Lung (tissue), 17 donors: ENCODE measurements at places on chromosomes 5 and 9. TPM values are rescaled to one million over a fixed set of nuclear protein-coding genes. Genes with fewer than 3 reads are reported as not detected.

- no peak for DNase-seq
These were observed 206.5 kb downstream of the GADD45G start for GRCh38 chr9:89811356-89811755.

DNA sequence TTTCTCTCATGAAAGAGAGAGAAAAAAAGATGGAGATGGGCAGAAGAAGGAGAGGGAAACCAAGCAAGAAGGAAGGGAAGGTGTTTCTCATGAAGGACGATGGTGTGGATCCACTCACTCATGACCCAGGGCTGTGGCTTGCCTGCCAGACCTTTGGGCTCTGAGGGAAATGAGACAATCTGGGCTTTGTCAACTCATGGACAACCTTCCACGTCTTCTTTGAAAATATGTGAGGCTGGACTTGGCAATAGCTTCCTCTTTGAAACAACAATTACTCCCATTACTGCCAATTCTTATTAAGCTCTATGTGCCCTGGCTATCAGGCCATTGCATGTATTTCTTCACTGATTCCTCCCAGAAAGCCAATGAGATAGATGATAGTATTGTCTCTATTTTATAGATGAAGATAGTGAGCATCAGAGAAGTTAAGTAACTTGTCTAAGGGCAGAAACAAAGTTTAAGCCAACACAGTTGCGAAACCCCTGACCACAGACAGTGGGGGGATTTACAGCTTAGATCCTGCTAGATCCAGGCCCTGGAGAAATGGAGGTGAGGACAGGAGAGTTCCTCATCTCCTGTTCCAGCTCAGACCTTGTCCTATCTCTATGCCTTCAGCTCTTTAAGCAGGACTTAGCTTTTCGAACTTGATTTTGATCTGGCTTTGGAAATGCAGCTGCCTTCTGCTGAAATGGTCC, 132.4 kb downstream of the GCNT1 start:
- DNase-seq, result no peak

CD72 gene
- 6.6 TPM for total RNA-seq

SNCAIP gene
- total RNA-seq, result 25.7 TPM

DNA sequence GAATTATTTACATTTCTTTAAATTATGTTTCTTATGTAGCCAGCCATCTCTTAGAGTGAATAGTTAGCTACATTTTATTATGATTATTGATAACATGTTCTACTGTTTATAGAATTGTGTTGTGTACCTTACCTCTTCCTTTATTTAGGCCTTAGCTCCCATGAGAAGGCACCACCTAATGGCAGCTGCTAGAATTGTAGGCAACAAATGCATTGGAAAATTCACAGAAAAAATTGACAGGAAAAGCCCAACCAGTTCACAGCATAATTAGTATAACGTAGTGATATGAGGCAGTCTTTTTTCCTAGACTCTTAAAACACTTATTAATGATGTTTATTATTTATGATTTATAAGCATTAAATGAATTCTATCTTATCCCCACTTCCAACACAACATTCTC, 175.8 kb downstream of the WDR70 start:
- DNase-seq, result no peak

PALM2AKAP2 gene
- 15.1 TPM for total RNA-seq

DNA sequence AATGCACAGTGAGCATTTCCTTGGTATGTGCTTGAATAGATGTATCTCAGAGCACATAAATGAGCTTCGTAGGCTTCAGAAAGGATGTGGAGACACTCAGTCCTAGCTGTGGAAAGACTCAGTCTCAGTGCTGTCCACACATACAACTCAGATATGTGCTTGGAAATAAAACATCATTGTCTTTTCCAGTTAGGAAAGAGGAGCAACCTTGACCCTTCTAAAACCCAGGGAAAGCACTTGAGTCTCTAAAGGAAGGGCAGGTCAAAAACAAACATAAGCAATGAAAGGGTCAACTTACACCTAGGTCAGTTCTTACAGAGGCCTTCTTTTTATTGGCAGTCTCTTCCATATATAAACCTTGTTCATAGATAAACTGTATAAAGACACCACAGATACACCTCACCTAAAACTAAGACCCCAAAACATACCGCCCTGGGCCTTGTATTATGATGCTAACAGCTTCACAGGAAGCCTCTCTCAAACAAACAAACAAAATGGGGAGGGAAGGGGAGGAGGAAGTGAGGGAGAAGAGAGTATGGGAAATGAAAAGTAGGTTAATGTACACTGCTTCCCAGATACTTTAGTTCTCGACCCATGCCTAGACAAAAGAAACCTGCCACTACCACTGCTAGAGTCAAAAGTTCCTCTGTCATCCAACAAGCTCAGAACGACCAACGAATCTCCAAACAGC, 114.4 kb downstream of the UBAP2 start:
- no peak for DNase-seq

UBQLN1 gene
- 96.6 TPM for total RNA-seq

- DNase-seq, result no peak
These were observed 1.7 kb downstream of the OLFM1 start for GRCh38 chr9:135088979-135089847.

- peak; percentile 86 for DNase-seq
These were observed 511.2 kb downstream of the SEMA5A start for GRCh38 chr5:9034649-9035048.

GRCh38 chr9:94872083-94872833, 145.8 kb downstream of the AOPEP start:
- no peak for DNase-seq

DNA sequence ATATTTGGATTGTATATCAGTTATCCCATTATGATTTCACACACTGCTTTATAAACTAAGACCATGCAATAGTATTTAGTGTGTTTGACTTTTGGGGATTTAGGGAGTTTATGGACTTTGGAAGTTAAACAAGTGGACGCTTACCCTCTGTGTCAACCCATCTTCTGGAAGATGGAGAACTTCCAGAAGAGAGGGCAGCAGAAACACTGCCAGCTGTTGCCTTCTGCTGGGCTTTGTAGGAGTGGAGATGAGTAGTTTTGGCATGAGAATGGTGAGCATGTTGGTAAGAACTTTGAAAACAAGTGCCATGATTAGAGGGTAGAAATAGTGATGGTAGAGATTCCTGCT, 2.2 kb downstream of the DNAJC25 start:
- no peak for DNase-seq

- no peak for DNase-seq
These were observed 441.9 kb downstream of the PLK2 start for GRCh38 chr5:58018016-58018415.

GRXCR2 gene
- total RNA-seq, result not detected

- DNase-seq, result no peak
These were observed 1.6 kb upstream of the ARAP3 start for GRCh38 chr5:141683596-141684141.

DNA sequence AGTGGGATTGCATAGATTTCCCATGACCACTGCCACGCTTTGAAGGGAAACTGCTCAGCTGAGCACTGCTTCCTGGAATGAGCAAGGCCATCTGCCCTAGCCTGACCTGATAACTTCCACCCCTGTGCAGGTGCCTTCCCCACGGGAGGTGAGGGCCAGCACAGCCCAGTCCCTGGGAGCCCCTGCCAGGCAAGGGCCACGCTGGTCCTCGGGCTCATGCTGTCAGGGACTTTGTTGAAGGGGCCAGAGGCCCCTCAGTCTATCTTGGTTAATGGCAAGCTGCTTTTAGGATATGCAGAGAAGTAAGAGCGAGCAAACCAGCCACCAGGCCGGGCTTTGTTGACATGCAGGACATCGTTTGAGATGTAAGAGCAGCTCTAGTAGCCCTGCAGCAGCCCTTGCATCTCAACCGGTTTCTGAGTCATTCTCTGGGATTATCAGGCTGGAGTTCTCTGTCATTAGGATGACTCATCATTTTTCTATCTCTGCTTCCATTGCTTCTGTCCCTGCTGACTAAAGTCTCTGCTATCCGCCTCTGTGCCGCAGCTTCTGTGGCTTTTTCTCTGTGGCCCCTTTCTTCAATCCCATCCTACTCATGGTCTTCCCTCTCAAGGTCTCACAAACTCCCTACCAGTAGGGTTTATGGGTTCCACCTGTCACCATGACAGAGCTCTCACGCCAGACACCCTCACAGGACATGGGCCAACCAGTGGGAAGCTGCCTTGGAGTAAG, 30.6 kb upstream of the IQGAP2 start:
- no peak for DNase-seq

ACSL6 gene
- total RNA-seq, result 0.43 TPM

DNA sequence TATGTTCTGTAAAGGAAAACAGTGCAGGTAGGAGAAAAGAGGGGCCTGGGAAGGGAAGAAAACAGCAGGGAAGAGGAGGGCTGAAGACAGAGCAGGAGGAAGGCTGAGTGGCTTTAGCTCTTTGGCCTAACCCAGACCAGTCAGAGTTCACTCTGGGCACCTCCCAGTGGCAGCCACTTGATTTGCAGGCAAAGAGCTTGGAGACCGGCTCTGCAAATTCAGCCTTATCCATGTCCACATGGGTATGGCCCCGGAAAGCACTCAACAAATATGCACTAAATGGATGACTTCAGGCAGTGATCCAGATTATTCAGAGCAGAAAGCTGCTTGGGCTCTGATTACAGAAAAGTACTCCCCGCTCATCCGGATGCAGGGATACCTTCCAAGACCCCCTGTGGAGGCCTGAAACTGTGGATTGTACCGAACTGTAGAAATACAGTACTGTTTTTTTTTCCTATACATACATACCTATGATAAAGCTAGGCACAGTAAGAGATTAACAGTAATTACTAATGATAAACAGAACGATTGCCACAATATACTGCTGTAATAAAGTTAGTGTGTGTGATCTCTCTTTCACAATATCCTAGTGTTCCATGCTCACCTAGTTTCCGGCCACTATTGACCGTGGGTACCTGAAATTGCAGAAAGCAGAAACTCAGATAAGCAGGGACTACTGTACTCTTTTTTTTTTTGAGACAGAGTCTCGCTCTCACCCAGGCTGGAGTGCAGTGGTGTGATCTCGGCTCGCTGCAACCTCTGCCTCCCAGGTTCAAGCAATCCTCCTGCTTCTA, 4.6 kb upstream of the RNU6ATAC start:
- no peak for DNase-seq

- no peak for DNase-seq
These were observed 108.1 kb upstream of the NIPBL start for GRCh38 chr5:36768450-36768849.

GRCh38 chr5:79030663-79031484, 38.6 kb downstream of the DMGDH start:
- no peak for DNase-seq

DNA sequence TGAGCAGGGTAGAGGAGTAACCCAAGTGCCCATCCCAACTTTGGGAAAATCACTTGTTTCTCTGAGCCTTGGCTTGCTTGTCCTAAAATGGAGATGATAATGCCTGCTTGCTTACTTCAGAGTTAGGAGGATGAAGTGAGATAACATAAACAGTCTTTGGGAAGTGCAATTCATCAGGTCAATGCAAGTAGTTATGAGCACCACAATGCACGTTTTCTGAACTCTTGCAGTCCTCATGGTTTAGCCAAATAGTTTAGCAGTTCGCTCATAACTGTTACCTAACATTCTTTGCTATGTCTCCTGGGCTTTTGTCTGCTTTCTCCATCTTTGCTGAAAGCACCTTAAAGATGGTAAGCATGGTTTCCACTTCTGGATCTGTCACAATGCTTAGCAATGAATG, 270.0 kb downstream of the ADAMTSL1 start:
- DNase-seq, result peak; percentile 50

AK8 gene
- 5.1 TPM for total RNA-seq

DNA sequence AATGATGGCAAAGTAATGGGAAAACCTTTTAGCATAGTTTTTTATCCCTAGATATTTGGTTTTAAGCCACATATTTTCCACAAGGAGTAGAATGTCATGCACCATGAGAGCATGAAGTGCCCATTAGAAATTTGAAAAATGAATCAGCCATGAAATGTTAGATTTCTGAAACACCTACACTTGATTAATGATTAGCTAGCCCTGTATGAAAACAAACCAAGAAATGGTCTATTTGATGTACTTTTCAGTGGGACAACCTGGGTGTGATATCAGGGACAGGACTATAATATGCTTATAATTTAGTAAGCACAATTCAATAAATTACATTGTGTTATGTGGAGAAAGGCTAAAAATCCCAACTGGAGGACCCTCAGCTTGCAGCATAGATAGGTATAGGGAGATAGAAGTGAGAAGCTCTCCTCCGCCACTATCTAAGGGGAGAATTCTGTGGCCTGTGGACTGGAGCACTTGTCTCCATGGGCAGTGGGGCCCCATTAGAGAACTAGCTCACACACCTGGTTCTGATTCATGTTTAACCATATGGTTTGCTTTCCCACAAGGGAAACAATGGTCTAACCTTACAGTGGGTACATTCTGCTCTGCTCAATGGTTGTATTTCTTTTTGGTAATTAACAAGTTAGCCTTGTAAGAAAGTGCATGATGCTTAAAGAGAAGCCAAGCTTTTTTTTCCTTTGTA, 35.2 kb downstream of the NUP214 start:
- DNase-seq, result no peak

MAMDC2 gene
- 6.5 TPM for total RNA-seq

DNA sequence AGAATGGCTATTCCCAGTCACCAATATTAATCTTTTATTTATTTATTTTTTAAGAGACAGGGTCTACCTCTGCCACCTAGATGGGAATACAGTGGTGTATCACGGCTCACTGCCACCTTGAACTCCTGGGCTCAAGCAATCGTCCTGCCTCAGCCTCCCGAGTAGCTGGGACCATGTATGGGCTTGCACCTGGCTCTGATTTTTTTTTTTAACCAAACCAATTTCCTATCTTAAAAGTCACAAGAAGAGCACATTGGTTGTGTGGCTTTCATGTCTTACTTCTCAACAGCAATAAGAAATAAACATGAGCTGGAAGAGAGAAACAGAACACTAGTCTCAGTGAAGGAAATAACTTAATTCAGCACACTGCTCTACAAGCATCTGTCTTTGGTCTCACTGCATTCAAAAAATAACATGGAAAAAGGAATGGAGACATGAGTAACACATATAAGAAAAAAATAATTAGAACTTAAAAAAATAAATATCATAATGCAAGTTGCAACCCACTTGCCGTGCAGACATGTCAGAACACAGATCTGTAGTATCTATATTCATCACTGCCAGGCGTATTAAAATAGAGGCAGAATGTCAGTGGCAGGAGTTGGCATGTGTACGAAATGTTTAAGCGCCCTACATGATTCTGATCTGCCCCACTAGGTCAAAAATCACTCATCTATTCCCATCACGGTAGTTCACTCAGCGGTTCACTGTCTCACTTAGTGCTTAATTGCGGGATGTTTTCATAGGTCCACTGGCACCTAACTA, 66.4 kb downstream of the EFNA5 start:
- no peak for DNase-seq

GRCh38 chr5:158942217-158942616, 157.5 kb downstream of the EBF1 start:
- no peak for DNase-seq

IL5 gene
- not detected for total RNA-seq

- DNase-seq, result no peak
These were observed 6.3 kb downstream of the SLC25A51 start for GRCh38 chr9:37897665-37898064.

GRCh38 chr5:16780325-16780724, 155.8 kb downstream of the MYO10 start:
- DNase-seq, result peak; percentile 88
